ENCODE measurements at places on chromosomes 3 and 15. TPM values are rescaled to one million over a fixed set of nuclear protein-coding genes. Genes with fewer than 3 reads are reported as not detected.
A peak's percentile ranks its signal among the peaks of the same experiment; 100 is the strongest.

- no peak overlapping the region for H3K27ac ChIP-seq
- H3K4me1 ChIP-seq, result no peaks in the 10 kb centered on the region
- DNase-seq, result no peak
- H3K27me3 ChIP-seq, result peaks cover 3% of the 10 kb centered on the region
- no peak overlapping the region for H3K4me3 ChIP-seq
These were observed 28.6 kb upstream of the STAG1 start for GRCh38 chr3:136780741-136781140.

DNA sequence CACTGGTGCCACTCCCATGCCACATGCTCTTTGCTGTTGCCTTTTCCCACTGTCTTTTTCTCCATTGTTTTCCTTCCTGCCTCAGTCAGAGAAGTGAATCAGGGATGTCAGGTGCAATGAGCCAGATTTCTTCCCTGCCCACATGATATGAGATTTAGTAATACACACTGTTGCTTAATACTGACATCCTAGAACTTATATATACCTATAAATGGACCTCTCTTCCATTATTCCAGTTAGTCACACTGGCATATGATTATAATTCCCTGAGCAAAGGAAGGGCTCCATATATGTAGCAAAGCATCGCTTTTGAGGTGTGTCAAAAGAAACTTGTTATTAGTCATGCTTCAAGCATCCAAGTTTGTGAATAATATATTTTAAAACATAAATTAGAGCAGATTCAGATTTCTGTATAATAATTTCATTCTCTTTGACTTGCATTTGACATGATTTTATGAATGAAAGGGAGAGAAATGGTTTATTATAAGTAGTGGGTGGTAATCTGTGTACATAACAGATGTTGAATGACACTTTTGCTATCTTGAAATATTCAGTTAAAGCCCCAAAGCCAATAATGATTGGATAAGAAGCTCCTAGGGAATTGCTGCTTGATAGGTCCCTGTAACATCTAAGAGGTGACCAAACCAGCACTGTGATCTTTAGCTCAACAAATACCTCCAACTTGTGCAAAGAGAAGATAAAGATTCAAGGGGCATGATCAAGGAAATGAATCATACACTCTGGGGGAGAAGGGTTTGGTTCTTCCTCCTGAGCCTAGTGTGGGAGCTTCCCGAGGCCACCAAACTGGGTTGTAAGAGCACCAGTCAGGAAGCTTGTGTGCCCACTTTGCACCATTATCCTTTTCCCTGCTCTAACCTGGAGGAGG lies 48.6 kb downstream of the CHST2 start:
- H3K36me3 ChIP-seq, result peaks cover 16% of the 10 kb centered on the region
- peak overlapping the region; percentile 71 for H3K27ac ChIP-seq
- no peaks in the 10 kb centered on the region for H3K27me3 ChIP-seq

The ACOX2 gene
- total RNA-seq, result not detected

The MAPKAPK3 gene
- total RNA-seq, result 178 TPM
